ENCODE measurements at places on chromosomes 4 and X.

GRCh38 chr4:123398066-123398852 lies 1.7 kb downstream of the SPRY1 start:
- DNase-seq = peak; percentile 65

DNA sequence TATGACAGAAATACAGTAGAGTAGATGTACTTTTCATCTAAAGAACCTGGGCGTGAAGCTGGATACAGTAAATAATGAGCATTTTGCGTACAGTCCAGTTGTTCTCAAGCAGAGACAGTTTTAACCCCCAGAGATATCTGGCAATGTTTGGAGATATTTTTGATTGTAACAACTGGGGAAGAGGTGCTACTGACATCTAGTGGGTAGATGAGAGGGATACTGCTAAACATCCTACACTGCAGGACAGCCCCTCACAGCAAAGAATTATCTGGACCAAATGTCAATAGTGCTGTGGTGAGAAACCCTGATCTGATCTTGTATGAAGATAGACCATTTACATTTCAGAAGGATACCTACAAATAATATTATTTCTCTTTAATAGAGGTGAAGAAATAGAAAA lies 200.2 kb upstream of the FAM47A start:
- no peak for DNase-seq

GRCh38 chr4:140662082-140662869 lies 93.5 kb upstream of the UCP1 start:
- DNase-seq = no peak

DNA sequence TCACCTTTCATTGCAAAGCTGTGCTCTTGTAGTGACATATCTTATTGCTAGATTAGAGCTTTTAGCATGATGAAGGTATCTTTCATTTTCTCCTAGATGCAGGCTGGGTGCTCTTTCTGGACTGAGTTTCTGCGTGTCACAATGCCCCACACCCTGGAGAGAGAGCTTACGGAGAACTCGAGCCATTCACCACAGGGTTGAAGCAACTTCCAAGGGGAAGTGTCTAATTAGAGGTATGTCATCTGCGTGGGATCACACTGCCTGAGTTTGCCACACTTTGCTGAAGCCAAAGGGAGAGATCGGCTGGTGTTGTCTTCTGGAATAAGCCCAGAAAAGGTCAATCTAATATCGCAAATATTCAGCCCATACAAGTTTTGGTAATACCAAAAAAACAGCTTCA lies 179.3 kb upstream of the MBNL3 start:
- DNase-seq = no peak

- DNase-seq = no peak
Measured at GRCh38 chr4:142110136-142110535, 473.8 kb downstream of the IL15 start.

DNA sequence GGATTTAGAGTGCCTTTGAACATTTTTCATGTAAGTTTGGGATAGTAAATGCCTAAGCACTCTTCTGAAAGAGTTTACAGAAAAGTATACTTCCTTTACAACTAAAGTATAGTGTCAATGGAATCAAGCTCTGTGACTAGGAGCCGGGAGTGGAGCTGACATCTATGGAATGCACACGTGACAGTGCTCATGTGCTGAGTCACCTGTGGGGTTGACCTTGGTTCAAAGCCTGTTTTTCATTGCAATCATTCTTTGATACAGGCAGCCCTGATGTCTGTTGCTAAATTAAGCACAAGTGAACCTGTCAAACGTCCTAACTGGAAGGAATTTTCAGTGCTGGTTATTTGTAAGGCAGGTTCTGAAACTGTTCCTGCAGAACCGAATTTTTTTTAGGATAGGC lies 82.5 kb downstream of the GPAT3 start:
- no peak for DNase-seq

GRCh38 chrX:133477986-133478385 lies 62.7 kb upstream of the GPC4 start:
- no peak for DNase-seq

- no peak for DNase-seq
Measured at GRCh38 chrX:141760761-141761160, 62.2 kb upstream of the SPANXD start.

- no peak for DNase-seq
Measured at GRCh38 chr4:11194431-11194830, 234.3 kb downstream of the HS3ST1 start.

DNA sequence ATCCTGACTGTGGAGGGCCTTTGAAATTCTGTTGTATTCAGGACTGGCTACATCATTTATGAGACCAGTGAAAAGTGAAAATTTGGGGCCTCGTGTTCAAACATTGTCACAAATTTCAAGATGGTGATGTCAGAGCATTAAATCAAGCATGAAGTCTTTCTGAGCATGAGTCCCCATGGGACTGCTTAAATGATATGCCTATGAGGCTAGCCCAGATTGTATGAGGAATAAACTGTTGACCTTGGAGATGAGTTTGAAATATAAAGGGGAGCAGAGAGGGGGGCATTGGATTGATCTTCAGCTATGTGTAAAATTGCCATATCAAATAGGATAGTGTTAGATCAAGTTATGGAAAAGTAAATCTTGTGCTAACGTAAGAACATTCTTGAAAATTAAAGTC lies 230.0 kb downstream of the SPANXN3 start:
- no peak for DNase-seq

- DNase-seq = no peak
Measured at GRCh38 chrX:54419559-54420302, 20.5 kb upstream of the TSR2 start.

GRCh38 chr4:41158274-41158673 lies 56.1 kb downstream of the APBB2 start:
- no peak for DNase-seq

DNA sequence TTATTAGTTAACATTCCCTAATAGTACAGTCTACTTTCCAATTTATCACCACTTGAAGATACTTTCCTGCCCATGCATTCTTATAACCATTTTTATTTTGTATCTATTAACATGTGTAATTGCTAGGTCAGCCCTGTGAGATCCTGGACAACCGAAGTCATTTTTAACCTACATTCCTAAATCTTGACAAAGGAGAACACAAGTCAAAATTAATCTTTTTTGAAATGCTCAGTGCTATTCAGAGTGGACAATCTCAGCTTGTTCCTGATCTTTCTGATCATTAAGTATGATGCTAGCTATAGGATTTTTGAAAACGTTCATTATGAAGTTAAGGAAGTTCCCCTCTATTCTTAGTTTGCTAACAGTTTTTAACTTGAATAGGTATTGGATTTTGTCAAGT lies 37.5 kb downstream of the ANXA10 start:
- DNase-seq = no peak

- no peak for DNase-seq
Measured at GRCh38 chr4:54371173-54371572, 142.1 kb downstream of the PDGFRA start.
